RPMI7951 (cell line): ENCODE measurements at places on chromosomes 3 and 15. TPM values are rescaled to one million over a fixed set of nuclear protein-coding genes. Genes with fewer than 3 reads are reported as not detected.

Gene SAMMSON
- total RNA-seq: 0.48 and 0.78 TPM in 2 replicates

Gene EPB42
- total RNA-seq: not detected in 2 replicates

Gene SMCO1
- total RNA-seq: not detected in 2 replicates

Gene ZNF385D
- not detected in 2 replicates for total RNA-seq

Gene KNG1
- total RNA-seq: not detected in 2 replicates
